ENCODE measurements at places on chromosomes 7 and 10.

GRCh38 chr10:132709471-132709951 is 76.4 kb downstream of the NKX6-2 start:
- DNase-seq: no peak

GRCh38 chr10:69867699-69868558 is 66.2 kb downstream of the COL13A1 start:
- DNase-seq: no peak

DNA sequence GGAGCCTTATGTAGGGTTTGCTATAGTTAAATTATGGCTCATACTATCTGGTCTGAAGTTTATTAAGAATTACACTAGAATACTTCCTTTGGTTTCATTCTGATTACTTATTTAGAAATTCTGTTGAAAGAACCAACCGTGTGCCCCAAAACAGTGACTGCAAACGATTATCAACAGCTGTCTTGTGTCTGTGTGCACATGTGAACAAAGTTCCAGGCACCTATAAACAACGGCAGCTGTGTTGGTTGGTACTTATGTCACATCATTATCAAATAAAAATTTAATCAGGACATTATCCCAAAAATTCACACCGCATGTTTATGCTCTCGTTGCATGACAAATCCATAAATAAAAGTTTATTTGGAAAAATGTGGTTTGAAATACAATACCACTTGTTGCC is 80.6 kb downstream of the USP6NL start:
- DNase-seq: no peak

DNA sequence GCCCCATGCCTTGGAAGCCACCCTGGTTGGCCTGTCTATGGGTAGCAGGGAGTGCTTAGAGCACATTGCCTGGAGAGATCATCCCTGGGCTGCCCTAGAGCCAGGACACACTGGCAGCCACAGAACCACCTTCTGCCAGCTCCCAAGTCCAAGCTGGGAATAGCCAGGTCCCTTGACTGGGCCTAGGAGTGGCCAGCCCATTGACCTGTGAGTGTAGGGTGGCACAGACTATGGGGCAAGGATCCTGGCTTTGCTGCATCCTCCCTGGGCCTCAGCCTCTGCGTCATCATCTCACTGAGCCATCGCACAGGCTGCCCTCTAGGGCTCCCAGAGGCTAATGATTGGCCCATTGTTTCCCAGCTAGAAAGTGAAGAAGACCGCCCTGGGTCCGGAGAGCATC is 7.0 kb downstream of the AQP1 start:
- no peak for DNase-seq

DNA sequence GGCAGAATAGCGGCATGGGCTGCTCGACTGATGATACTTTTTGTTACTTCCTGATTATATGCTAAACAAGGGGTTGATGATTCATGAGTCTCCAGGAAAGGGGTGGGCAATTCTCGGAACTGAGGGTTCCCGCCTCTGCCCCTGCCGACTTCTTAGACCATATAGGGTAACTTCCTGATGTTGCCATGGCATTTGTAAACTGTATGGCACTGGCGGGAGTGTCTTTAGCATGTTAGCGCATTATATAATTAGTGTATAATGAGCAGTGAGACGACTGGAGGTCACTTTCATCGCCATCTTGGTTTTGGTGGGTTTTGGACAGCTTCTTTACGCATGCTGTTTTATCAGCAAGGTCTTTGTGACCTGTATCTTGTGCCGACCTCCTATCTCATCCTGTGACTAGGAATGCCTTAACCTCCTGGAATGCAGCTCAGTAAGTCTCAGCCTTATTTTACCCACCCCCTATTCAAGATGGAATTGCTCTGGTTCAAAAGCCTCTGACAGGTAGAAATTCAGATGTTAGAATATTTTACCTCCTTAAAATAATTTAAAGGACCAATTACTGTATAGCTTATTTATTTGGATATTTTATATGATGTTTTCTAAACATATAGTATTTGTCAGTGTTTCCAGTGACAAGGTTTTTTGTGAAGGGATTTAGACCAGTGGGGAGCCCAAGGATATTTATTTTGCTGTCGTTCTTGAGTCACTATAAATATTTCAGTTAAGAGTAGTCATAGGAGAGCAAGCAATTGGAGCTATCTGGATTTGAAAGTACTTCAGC is 90.1 kb upstream of the PIK3CG start:
- DNase-seq: no peak

- DNase-seq: no peak
These were observed 737.8 kb upstream of the CELF2 start for GRCh38 chr10:10279906-10280305.

DNA sequence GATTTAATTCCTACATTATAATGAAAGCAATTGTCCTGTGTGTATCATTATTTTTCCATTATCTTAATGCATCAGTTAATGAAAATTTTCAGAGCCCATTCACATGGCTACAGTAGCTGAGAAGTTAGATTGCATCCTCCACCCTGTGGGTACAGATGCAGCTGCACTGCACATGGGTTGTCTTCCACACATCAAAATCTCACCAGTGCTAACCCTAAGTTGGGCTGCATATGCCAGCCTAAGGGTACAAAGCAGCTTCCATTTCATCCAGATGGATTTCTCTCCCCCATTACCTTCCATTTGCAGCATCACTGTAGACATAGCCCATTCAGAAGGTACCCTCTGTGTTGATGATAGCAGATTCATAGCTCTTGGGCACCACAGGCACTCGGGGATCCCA is 74.7 kb upstream of the WDR11 start:
- DNase-seq: no peak

DNA sequence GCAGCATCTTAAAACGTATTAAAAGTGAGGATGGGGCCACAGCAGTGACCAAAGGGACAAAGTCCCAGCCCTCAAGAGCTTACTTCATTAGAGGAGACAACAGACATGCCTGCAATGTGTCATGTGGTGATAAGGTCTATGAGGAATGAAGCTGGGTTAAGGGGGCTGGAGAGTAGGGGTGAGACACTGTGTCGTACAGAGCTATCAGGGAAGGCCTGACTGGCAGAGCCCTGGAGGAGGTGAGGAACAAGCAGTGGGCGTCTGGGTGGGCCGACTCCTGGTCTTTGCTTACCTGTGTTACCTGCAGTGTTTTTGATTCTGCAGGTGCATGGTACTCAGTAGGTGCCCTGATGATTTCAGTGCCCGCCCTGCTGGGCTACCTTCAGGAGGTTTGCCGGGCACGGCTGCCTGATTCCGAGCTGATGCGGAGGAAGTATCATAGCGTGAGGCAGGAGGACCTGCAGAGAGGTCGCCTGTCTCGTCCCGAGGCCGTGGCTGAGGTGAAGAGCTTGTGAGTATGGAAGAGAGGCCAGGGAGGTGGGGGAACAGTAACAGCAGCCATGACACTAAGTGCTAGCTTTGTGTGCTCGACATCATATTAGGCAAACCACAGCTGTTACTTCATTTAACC is 7.6 kb downstream of the ZFYVE27 start:
- no peak for DNase-seq

- no peak for DNase-seq
These were observed 18.1 kb downstream of the CDC123 start for GRCh38 chr10:12214093-12214492.

DNA sequence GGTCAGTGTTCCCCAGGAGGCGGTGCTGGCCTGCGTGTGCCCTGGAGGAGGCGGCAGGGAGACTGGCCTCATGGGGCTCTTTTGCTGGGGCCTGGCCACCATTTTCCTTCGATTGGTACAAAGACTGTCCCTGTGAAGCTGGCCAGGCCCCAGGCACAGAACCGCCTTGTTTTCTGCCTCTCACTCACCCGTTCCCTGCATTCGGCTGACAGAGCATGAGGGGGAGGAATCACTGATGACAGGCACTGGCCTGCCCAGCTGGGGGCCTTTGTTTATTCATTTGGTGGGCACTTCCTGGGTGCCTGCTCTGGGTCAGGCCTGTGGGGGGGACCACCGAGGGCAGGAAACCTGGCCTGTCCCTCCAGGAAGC is 139.2 kb downstream of the FAM53B start:
- DNase-seq: no peak

GRCh38 chr10:52703898-52704297 is 68.7 kb downstream of the MBL2 start:
- no peak for DNase-seq

DNA sequence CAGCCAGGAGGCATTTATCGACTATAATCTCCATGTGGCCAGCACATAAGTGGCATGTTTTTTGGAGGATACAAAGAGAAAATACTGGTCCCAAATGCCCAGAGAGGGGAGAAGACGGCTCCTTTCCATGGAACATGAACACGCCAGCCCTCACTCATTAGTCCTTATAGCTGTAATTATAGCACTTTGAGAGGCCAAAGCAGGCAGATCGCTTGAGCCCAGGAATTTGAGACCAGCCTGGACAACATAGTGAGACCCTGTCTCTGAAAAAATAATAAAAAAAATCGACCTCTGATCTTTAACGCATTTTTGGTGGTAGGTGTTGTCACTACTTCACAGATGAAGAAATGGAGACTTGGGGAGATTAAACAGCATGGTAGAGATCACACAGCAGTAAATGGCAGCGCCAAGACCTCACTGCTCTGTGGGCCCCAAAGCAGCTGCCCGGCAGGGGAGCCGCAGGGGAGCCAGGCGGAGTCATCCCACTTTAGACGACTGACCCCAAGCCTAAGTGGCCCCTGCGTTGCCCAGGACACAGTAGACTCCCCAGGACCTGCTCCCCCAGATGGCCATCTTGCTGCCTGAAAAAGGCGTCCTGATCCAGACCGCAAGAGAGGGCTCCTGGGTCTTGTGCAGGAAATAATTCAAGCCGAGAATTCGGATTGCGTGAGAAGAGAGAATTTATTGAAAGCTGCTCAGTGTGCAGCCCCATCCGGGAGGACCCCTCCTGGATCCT is 21.2 kb upstream of the PRKAG2 start:
- DNase-seq: no peak

- no peak for DNase-seq
These were observed 29.5 kb upstream of the ZC3HAV1L start for GRCh38 chr7:139065323-139065722.

- DNase-seq: no peak
These were observed 8.9 kb downstream of the C10orf53 start for GRCh38 chr10:49688261-49688846.

DNA sequence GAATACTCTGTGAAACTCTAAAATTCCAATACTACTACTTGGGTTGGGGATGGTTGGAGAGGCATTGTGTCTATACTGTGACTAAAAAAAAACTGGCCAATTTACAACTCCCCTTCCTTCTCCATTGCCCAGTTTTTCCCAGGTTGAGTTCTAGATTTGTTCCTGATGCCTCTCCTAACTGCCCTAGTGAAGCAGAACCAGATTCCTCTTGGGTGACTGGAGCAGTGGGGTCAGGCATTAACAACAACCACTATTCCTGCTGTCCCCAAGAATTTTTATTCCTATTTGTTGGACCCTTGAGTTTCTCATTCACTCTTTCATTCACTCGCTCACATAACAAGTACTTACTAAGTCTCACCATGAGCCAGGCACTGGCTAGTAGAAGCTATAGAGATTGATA is 5.8 kb downstream of the GOT1 start:
- DNase-seq: no peak

GRCh38 chr10:80488539-80489066 is 34.5 kb downstream of the TSPAN14 start:
- no peak for DNase-seq

DNA sequence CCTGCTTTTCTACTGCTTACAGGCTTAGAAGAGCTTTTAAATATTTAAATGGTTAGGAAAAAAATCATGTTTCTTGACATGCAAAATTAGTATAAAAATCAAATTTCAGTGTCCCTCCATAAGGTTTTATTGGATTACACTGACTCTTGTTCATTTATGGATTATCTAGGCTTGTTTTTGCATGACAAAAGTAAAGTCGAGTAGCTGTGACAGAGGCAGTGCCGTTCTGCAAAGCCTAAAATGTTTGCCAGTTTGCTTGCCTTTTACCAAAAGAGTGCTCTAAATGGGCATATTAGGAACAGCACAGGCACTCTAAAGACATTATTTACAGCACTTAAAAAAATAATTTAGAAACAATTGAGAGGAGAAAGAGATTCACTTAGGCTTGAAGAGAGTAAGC is 139.6 kb downstream of the TSPAN12 start:
- DNase-seq: no peak
